ENCODE measurements at places on chromosomes 13 and 19. TPM values are rescaled to one million over a fixed set of nuclear protein-coding genes. Genes with fewer than 3 reads are reported as not detected.

- no peak for DNase-seq
Observed at GRCh38 chr19:4018775-4019504, 11.4 kb downstream of the PIAS4 start.

CEACAM21 gene
- 2.5 TPM for total RNA-seq

OR7A5 gene
- total RNA-seq: 0.22 TPM

DNA sequence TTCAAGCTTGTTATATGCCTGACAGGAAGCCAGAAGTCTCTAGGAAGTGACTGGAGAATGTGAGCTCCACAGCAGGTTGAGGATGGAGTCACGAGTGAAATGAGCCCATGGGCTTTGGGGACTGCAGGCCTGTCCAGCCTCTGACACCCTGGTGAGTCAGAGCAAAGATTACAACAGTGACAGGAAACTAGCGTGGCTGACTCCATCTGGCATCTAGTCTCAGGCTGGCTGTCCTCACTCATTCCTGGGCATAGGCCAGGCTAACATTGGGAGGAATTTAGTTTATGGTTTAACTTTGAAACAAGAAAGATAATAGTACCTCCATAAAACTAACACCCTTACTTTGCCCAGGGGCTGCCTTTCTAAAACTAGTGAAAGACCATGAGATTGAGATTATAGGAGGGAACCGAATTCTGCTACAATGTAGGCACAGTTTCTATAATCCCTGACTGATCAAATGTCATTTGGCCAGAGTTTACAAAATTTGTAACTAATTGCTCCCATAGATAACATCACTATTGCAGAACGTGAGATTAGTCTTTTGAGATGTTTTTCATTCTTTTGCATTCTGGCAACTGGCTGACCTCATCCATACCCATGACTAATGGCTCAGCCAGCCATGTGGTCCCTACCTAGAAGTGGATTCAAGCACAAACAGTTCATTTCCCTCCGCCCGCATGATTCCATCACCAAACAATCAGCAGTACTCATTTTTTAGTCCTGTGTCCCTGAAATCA lies 28.4 kb downstream of the PSG1 start:
- DNase-seq: no peak

- no peak for DNase-seq
Observed at GRCh38 chr13:24842549-24843274, 78.7 kb downstream of the RNF17 start.

GRCh38 chr13:76917095-76917494 lies 30.9 kb upstream of the KCTD12 start:
- DNase-seq: no peak

NLRP7 gene
- not detected for total RNA-seq

GRCh38 chr13:29852472-29853054 lies 2.1 kb upstream of the UBL3 start:
- DNase-seq: no peak

GRCh38 chr19:8158411-8159074 lies 9.2 kb upstream of the FBN3 start:
- no peak for DNase-seq

- DNase-seq: no peak
Observed at GRCh38 chr19:56316728-56317127, 2.1 kb upstream of the ZSCAN5A start.

- DNase-seq: no peak
Observed at GRCh38 chr19:29417048-29417447, 108.7 kb upstream of the VSTM2B start.

DNA sequence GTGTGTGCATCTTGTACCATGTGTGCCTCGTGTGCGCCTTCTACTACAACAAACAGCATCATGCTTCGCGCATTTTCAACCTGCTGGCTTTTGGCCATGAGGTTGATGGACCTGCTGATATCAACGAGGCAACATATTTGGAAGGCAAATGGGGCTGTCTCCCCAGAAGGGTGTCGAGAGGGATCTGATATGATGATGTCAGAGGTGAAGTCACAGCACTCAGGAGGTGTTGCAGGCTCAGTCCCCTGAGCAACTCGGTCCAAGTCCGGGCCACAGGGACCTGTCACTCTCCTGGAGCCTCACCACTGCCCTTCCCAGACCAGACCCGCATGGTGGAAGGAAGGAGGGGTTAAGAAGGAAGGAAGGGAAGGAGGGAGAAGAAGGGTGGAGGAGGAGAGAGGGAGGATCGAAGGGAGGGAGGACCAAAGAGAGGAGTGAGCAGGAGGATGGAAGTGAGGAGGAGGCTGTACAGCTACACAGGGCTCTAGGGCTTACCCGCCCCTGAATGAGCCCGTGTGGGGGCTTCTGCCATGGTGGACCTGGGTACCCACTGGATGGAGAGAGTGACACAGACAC lies 6.7 kb upstream of the C13orf46 start:
- peak; percentile 50 for DNase-seq

DNA sequence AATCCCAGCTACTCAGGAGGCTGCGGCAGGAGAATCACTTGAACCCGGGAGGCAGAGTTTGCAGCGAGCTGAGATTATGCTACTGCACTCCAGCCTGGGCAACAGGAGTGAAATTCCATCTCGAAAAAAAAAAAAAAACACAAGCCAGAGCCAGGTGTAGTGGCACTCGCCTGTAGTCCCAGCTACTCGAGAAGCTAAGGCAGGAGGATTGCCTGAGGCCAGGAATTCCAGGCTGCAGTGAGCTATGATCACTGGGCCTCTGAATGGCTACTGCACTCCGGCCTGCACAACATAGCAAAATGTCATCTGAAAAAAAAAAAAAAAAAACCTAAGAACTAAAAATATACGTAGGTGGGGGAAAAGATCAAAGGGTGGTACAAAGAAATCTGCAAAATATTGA lies 19.4 kb downstream of the EPS15L1 start:
- no peak for DNase-seq

DNA sequence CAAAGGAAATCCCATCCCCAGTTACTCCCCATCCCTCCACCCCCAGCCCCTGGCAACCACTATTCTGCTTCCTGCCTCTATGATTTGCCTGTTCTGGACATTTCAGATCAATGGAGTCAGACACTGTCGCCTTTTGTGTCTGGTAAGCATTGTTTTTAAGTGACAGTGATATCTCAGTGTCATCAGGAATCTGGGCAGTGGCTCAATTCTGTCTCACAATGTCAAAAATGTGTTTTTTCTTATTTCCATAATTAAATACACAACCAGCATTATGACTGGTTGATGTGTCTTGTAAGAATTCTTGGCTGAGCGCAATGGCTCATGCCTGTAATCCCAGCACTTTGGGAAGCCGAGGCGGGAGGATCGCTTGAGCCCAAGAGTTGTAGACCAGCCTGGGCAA lies 20.2 kb upstream of the PGLS start:
- no peak for DNase-seq

FCAR gene
- 5.2 TPM for total RNA-seq
